Caco-2 (cell line): ENCODE measurements at places on chromosomes 6 and 20. TPM values are rescaled to one million over a fixed set of nuclear protein-coding genes. Genes with fewer than 3 reads are reported as not detected.

- no peak for DNase-seq
Measured at GRCh38 chr6:136582711-136583471, 32.7 kb upstream of the MAP7 start.

TOX2 gene
- not detected in 2 replicates for total RNA-seq

GRCh38 chr20:60993433-60994044 lies 258.5 kb upstream of the CDH4 start:
- no peak for DNase-seq

CRISP3 gene
- total RNA-seq: not detected in 2 replicates

- DNase-seq: no peak
Measured at GRCh38 chr20:31972471-31973021, 4.6 kb downstream of the XKR7 start.

GJA10 gene
- not detected in 2 replicates for total RNA-seq

PRPH2 gene
- not detected in 2 replicates for total RNA-seq

LY6G6D gene
- not detected in 2 replicates for total RNA-seq

OVOL2 gene
- 8.8 and 11.5 TPM in 2 replicates for total RNA-seq

GRCh38 chr6:154341336-154341735 lies 15.3 kb downstream of the IPCEF1 start:
- no peak for DNase-seq

GRCh38 chr6:117668736-117669135 lies 6.5 kb upstream of the NUS1 start:
- DNase-seq: no peak

GRCh38 chr6:40444811-40445210 lies 142.4 kb downstream of the LRFN2 start:
- no peak for DNase-seq

CDH4 gene
- not detected in 2 replicates for total RNA-seq

OTOR gene
- total RNA-seq: not detected in 2 replicates
